ENCODE measurements at places on chromosomes 5 and 9. TPM values are rescaled to one million over a fixed set of nuclear protein-coding genes. Genes with fewer than 3 reads are reported as not detected.
A peak's percentile ranks its signal among the peaks of the same experiment; 100 is the strongest.

Gene NUTM2F
- not detected for total RNA-seq

Gene MUSK
- total RNA-seq = 0.66 TPM

Gene RGS7BP
- total RNA-seq = 0.51 TPM

Gene DBN1
- total RNA-seq = 102 TPM

Gene ENTREP1
- under 0.01 TPM for total RNA-seq

DNA sequence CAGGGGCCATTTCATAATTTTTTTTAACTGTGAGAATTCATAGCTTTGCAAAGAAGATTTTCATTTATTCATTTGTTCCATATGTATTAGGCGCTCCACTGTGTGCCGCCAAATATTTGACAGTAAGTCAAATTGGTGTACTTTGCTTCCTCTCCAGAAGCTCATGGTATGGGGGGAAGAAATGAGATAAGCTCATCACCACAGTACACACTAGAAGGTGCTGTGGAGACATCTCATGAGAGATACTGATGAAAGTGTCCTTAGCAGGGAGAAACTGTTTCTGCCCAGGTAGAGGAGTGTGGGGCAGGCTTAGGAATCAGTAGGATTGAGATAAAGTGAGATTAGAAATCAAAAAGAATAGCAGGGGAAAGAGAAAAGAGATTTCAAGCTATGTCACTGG is 136.2 kb downstream of the CDH6 start:
- DNase-seq = no peak

GRCh38 chr5:55577353-55578060 is 42.7 kb upstream of the PLPP1 start:
- peak; percentile 89 for DNase-seq

DNA sequence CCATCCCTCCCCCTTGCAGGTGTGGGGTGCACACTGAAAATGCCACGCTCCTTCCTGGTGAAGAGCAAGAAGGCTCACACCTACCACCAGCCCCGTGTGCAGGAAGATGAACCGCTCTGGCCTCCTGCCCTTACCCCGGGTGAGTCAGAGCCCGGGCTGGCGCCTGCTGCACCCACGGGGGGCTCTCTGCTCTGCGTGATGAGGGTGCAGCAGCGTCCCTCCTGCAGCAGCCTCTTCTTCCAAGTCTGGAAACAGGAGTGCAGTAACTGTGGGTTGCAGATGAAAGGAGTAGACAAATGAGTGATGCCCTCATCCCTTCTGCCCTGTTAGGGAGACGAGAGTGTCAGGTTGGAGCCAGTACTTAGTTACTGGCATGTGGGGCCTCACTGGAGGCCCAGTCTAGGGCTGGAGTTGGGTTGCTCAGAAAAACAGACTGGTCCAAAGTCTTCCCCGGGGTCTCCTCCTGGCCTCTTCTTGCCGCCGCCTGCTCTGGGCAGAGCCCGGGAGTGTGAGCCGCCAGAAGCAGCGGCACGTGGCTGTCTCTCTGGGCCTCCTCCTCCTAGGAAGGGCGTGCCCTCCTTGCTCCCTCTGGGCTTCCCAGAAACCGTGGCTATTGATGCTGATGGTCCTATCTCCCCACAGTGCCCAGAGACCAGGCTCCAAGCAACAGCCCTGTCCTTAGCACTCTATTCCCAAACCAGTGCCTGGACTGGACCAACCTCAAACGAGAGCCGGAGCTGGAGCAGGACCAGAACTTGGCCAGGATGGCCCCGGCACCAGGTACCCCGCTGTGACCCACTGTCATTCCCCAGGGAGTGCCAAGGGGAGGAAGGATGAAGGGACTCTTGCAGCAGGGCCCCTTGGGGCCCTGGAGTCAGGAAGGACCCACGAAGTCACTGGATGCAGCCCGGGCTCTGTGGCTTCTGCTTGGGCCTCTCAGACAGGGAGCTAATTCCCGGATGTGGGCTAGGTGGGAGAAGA is 8.4 kb downstream of the GFI1B start:
- DNase-seq = no peak

DNA sequence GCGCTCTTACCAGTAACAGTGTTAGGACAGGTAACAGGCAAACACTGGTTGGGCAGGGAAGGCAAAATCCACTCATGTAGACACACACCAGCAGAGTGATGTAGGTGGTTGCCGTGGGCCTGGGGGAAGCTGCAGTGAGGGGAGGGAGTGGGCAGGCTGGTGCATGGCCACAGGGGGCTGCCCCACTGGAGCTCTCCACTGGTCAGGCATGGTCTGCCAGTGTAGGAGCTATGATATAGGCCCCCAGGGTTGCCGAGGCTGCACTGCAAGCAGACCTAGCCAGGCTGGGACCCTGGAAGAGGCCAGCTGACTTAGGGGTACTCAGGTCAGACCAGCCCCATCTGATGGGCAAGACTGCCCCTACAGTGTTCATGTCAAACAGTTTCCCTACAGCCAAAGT is 154.6 kb downstream of the GDNF start:
- no peak for DNase-seq

GRCh38 chr5:53576674-53577073 is 16.2 kb downstream of the NDUFS4 start:
- DNase-seq = no peak

DNA sequence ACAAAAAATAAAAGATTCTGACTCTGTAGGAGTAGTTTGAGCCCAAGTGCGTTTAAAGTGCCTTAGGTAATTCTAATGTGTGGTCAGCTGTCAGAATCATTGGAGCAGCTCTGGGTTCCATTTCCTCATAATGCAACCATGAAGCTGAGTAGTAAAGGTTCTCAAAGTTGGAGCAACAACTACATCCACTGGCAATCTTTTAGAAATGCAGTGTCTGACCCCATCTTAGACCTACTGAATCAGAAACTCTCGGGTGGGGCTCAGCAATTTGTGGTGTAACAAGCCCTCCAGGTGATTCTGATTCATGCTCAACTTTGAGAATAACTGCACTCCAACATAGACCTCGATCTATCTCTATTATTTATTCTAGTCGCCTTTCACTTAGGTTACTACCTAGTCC is 7.6 kb upstream of the ALDH1A1 start:
- no peak for DNase-seq

GRCh38 chr9:71001780-71002386 is 119.5 kb downstream of the TRPM3 start:
- DNase-seq = peak; percentile 18

DNA sequence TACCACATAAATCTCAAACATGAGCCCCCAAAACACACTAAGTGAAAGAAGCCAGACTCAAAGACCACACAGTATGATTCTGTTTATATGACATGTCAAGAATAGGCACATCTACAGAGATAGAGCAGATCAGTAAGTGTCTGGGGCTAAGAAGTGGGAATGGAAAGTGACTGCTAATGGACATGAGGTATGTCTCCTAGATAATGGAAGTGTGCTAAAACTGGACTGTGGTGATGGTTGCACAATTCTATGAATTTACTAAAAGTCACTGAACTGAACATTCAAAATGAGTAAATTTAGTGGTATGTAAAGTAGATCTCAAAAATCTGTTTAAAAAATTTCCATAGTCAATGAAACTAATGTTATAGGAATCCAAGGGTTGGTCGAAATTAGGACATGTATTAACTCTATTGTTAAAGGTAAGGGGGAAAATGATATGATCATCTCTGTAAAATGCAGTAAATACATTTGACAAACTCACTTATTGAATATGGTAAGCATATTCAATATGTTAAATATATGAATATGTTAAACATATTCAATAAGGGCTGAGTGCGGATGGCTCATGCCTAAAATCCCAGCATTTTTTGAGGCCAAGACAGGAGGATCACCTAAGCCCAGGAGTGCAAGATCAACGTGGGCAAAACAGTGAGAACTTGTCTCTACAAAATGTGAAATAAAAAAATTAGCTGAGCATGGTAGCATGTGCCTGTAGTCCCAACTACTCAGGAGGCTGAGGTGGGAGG is 51.7 kb downstream of the NUP155 start:
- DNase-seq = no peak

DNA sequence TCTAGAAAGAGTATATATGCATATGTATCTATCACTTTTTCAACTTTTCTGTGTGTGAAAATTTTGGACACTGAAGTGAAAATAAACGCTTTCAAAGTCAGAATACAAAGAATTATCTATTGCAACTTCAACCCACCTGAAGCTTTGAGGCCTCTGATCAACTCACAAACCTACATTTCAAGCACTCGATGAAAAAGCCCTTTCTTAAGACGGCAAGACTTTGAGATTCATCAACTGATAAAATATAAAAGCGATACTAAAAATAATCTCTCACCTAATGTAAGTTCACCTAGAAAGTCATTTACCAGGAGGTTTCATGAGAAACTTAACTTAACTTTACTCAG is 1.2 kb downstream of the GOLPH3 start:
- no peak for DNase-seq

GRCh38 chr5:43646992-43647391 is 44.0 kb downstream of the NNT start:
- DNase-seq = peak; percentile 58
